Left ventricle myocardium inferior (tissue), 1 donor: ENCODE measurements at places on chromosomes 2 and 18. TPM values are rescaled to one million over a fixed set of nuclear protein-coding genes. Genes with fewer than 3 reads are reported as not detected.

Gene LIMS3
- 5.7 TPM for total RNA-seq

Gene SERPINB13
- not detected for total RNA-seq

- DNase-seq: no peak
Measured at GRCh38 chr2:168466834-168467565, 10.9 kb downstream of the CERS6 start.

GRCh38 chr2:180848393-180848792 is 132.0 kb upstream of the UBE2E3 start:
- DNase-seq: no peak

GRCh38 chr2:172783165-172783898 is 47.7 kb downstream of the RAPGEF4 start:
- no peak for DNase-seq

DNA sequence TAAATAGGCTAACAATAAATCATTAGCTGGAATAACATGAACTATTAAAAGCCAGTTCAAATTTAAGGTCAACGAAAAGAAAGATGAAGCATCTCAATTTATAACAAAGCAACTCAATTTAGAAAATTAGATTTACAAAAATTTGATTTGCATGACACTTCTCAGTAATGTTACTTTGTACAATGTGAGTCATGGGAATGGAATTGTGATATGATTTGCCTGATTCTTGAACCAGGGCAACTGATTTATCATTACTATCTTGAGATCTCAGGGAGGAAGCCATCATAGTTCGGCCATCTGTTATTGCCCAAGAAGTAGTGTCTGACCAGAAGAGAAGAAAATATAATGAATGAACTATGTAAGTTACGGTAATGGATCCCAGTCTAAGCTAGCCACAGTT is 193.1 kb downstream of the RIT2 start:
- DNase-seq: no peak

- DNase-seq: peak; percentile 53
Measured at GRCh38 chr18:12944709-12945108, 3.1 kb upstream of the SEH1L start.

Gene DSG4
- total RNA-seq: not detected

Gene PER2
- 3.4 TPM for total RNA-seq

DNA sequence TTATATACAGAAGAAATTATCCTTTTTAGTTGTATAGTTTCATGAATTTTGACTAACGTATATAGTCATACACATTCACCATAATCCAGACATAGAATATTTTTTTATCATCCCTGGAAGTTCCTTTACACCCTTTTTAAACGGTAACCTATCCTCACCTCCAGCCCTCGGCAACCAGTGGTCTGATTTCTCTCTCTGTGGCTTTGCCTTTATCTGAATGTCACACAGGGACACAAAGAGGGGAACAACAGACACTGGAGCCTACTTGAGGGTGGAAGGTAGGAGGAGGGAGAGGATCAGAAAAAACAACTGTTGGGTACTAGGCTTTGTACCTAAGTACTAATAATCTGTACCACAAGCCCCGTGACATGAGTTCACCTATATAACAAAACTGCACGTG is 191.9 kb downstream of the MC4R start:
- no peak for DNase-seq

DNA sequence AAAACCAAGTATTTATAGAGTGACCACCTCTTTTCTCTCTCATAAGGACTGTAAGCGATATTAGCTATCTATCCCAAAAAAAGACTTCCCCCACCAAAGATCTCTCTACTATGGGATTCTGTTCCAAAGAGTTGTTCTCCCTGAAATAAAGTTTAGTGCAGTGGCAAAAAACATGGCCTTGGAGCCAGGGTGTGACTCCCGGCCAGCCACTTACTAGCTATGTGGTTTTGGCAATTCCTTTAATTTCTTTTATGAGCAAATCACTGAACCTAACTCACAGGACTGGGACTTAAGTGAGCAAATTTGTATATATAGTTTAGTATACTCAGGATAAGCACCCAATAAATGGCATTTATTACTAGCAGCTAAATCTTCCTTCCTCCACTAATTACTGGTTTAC is 42.6 kb downstream of the SESTD1 start:
- no peak for DNase-seq

GRCh38 chr2:70785137-70785911 is 5.1 kb downstream of the FIGLA start:
- no peak for DNase-seq

DNA sequence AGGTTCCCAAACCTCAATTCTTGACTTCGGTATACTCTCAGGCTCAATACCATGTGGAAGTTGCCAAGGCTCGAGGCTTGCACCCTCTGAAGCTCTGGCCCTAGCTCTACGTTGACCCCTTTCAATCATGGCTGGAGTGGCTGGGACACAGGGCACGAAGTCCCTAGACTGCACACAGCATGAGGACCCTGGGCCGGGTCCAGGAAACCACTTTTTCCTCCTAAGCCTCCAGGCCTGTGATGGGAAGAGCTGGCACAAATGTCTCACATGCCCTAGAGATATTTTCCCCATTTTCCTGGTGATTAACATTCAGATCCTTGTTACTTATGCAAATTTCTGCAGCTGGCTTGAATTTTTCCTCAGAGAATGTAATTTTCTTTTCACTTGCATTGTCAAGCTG is 45.1 kb upstream of the CALCRL start:
- DNase-seq: no peak

Gene REEP1
- total RNA-seq: 30.2 TPM

DNA sequence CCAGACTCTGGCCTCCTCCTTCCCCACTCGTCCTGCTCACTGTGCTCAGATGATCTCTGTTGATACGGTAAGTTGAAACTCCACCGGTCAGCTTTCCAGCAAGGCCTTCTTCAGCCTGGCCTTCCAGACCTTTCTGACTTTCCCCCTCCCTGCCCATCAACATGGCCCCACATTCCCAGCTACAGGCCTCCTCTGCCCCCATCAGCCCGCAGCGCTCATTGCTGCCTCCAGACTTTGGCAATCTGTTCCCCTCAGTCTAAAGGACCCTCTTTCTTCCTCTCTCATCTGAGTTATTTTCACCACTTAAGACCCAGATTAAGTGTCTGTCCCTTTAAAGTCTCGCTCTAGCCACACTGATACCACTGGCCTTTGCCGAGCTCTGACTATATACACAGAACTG is 10.6 kb downstream of the LOXHD1 start:
- no peak for DNase-seq

DNA sequence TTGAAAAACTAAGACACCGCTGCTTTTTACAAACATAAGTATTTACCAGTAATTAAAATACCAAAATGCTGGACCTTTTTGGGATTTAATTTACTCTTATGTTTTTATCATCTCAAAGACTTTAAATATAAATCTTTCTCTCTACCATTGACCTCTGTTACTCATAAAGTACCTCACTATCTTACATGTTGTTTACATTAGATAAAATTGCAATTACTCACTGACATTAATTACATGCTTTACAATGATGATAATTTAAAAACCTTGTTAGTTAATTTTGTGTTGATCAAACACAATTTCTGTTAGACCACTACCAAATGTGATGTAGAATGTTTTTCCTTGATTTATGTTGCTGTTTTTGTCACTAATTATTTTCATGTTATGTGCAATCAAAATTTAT is 139.5 kb downstream of the PTH2R start:
- DNase-seq: no peak

GRCh38 chr2:142866426-142866825 is 11.0 kb upstream of the KYNU start:
- no peak for DNase-seq

DNA sequence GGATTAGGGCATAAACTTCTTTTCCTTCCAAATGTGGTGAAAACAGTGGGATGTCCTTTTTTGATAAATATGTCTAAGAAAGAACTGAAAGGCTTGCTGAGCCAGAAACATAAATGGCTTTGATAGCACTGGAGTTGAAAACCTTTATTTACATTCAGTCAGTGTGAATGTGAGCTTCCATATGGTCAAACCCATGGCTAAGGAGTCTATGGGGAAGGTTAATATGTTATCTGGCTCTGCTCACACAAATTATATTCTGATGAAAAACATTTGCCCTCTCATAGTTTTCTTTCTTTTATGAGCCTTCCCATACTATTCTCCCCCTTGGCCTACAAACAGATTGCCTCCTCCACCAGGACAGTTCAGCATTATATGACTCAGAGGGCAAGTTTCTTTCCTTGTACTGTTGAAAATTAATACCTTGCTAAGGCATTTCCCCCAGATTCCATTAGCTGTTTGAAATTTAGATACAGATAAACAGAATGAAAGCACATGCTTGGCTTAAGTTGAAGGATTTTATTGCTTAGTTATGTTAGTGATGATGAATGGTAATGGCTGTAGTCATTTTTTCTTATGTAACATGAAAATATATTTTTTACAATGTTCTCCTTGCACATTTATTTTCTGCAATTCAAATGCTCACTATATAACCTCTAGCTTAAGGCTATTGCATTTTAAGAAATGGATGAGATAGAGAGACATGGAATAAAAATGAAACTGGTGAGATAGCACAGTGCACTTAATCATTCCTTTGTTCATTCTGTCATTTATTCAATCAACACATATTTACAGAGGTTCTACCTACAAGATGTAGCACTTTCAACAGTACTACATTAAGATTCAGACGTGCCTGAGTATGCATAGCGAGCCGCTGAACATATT is 544.1 kb downstream of the LRRTM4 start:
- no peak for DNase-seq

DNA sequence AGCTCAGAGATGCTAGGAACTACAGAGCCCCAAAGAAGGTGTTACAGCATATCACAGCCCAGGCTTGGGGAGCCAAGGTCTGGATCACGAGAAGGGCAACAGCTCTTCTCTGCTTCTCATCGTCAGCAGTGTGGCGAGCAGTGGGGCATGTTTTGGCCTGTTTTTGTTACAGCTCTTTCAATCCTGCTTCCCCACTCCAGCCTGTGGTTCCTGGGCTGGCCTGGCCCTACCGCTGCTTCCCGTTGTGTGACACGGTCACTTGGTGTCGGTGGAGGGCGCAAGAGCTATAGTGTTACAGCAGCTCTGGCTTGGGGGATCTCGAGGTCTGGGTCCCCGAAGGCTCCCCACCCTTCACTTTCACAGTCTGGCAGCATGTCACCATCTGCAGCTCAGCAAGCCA is 870.2 kb downstream of the CBLN2 start:
- DNase-seq: no peak

Gene IGFBP5
- 138 TPM for total RNA-seq

GRCh38 chr18:45521777-45522176 is 93.5 kb upstream of the SLC14A2 start:
- DNase-seq: no peak

DNA sequence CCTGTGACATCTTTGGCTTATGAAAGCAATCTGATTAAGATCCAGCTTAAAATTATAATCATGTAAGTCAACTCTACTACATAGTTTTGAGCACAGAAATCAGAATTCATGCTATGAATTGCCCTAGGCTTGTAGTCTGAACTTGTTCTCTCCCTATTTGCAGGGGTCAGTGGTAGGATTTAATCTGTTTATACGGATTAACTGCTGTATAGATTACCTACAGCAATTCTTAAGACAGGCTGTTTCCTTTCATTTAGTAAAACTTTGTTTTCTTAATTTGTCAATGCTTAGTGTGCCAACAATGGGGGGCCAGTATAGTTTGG is 287.9 kb downstream of the PDE11A start:
- no peak for DNase-seq

GRCh38 chr2:49379406-49379805 is 225.1 kb upstream of the FSHR start:
- no peak for DNase-seq

DNA sequence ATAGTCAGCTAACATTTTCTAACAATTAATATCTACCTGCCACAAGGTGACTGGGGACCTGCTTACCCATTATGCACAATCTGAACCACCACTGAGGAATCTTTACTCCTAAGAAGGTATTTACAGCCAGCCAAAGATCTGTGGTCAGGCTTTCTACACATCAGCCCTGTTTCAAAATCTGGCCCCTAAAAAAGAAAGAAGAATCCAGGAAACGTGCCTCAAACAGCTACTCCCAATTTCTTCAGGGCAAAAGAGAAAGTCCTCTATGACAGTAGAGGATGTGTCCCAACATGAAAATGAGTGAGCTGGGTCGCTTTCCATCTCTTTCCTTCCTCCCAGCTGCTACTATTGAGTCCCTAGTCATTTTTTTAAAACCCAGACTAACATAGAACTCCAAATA is 79.5 kb downstream of the EPB41L3 start:
- DNase-seq: no peak

GRCh38 chr2:235709969-235710879 is 216.4 kb downstream of the AGAP1 start:
- no peak for DNase-seq
